EH (cell line): ENCODE measurements at places on chromosomes 4 and X.

DNA sequence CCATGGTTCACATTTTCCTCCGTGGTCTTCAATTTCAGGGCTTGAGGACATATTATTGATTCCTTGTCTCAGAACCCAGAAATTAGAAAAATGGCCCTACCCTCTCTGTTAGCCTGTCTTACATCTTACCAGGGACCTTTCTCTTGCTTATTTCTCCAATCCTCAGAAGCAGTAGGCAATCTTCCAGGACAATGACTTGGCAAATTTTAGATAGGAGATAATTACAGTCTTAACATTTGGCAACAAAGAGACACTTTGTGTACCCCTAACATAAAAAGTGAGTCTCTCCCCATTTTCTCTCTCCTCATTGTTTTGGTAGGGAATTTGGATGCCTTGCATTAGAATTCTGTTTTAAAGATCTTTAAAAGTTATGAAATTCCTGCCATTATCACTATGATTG, 778.1 kb upstream of the SLIT2 start:
- DNase-seq, result peak; percentile 46

DNA sequence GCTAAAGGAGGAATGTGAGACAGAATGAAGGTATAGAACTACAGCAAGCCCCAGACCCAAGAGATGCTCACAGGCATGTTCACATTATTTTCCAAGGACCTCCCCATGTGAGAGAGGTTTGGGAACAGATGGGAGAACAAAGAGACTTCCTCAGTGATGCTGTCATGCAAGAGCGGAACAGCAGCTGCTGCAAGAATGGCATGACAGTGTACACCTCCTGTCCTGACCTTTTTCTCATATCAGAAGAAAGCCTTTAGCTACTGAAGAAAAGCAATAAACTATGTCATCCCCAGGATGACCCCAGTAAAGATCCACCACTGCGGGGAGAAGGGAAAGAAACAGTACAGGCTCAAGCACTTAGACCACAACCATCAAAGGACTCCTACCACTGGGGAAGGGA, 7.2 kb downstream of the PRDM5 start:
- no peak for DNase-seq

GRCh38 chr4:81352446-81352835, 119.3 kb downstream of the RASGEF1B start:
- DNase-seq, result peak; percentile 26

- DNase-seq, result no peak
These were observed 1.6 kb downstream of the MAPK10 start for GRCh38 chr4:86358257-86358656.

GRCh38 chrX:107935200-107935599, 47.0 kb downstream of the TEX13B start:
- peak; percentile 29 for DNase-seq

GRCh38 chrX:112851806-112852205, 11.2 kb upstream of the AMOT start:
- no peak for DNase-seq

DNA sequence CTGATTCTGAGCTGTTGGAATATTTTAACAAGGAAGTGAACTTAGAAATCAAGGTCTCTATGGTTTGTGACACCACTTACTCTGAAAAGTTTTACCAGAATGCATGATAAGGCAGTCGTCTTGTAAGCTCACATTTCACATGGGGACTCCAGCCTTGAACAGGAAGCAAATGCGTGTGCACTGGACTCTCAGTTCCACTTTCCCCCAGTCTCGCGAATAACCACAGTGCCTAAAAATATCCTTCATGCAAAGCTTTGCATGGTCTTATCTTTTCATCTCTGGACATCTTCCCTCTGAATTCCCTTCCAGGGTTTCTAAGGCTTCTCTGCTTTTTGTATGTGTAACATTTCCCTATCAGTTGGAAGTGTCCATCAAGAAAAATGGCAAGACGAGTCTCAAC, 581.8 kb downstream of the NLGN4X start:
- DNase-seq, result no peak

GRCh38 chr4:80462621-80463091, 127.1 kb downstream of the CFAP299 start:
- DNase-seq, result peak; percentile 18

GRCh38 chr4:78481180-78481579, 70.4 kb upstream of the ANXA3 start:
- peak; percentile 99 for DNase-seq

DNA sequence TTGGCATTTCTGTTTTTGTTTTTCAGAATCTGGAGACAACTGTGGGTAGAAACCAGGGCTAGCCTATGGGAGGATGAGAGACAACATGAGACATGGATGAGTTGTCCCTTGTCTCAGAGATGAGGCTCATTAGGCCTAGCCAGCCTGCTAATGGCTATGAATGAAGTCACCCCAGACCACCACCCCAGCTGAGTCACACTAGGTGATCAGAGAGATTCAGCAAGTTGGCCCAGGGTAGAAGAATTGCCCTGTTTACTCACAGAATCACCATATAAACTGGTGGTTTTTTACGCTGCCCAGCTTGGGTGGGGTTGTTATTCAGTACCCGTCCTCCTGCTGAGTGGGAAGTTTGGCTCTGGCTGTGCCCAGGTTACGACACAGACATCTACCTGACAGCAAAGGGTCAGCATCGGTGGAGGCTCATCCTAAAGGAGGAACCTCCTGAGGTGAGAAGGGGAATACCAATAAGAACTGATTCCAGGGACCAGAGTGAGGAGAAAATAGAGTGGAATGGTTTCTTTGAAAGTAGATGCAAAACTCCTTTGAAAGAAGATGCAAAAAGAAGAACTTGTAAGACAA, 17.2 kb upstream of the ARSJ start:
- DNase-seq, result peak; percentile 52

DNA sequence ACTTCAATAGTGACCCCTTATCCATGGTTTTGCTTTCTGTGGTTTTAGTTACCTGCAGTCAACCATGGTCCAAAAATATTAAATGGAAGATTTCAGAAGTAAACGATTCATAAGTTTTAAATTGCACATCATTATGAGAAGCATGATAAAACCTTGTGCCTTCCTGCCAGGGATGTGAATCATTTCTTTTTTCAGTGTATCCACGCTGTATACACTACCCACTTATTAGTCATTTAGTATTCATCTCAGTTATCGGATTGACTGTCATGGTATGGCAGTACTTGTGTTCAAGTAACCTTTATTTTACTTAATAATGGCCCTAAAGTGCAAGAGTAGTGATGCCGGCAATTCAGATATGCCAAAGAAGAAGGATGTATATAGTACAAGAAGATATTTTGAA, 37.7 kb upstream of the TASL start:
- DNase-seq, result peak; percentile 50

DNA sequence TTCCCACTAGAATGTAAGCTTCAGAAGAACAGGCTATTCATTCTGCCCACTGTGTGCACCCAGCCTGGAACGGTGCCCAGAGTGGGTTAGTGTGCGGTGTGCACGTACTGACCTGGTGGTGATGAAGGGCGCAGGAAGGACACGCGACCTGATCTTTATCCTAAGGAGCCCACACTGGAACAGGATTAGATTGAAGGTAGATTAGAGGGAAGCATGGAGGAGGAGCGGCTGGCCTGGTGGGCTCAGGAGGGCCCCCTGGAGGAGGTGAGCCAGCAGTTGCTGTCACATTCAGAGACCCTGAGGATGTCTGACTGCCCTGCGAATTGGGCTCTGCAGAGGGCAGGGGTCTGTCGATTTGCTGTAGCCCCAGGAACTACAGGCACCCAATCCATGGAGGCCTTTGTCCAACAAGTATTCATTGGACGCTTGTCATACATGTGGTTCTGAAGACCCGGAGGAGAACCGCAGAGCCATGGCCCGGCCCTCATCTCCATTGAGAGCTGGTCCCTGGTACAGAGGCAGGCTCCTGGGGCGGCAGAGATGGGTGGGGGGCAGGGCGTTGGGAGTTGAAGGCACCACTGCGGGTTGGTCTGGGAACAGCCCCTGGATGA, 73.2 kb downstream of the HTRA3 start:
- DNase-seq, result no peak
